ENCODE measurements at places on chromosomes 3 and 15. TPM values are rescaled to one million over a fixed set of nuclear protein-coding genes. Genes with fewer than 3 reads are reported as not detected.

The PPARG gene
- total RNA-seq = 41.9 TPM

The PLA1A gene
- not detected for total RNA-seq

The CPOX gene
- 24.5 TPM for total RNA-seq

The GPR62 gene
- total RNA-seq = 0.15 TPM

The KLHL6 gene
- not detected for total RNA-seq

The HHATL gene
- not detected for total RNA-seq

The APPL1 gene
- 23.4 TPM for total RNA-seq

The FANCD2OS gene
- not detected for total RNA-seq

The TPRG1 gene
- total RNA-seq = not detected

The NT5DC2 gene
- total RNA-seq = 265 TPM

Data from bronchus fibroblast of lung (primary cell).